ENCODE measurements at places on chromosomes 1 and 21. TPM values are rescaled to one million over a fixed set of nuclear protein-coding genes. Genes with fewer than 3 reads are reported as not detected.
A peak's percentile ranks its signal among the peaks of the same experiment; 100 is the strongest.

DNA sequence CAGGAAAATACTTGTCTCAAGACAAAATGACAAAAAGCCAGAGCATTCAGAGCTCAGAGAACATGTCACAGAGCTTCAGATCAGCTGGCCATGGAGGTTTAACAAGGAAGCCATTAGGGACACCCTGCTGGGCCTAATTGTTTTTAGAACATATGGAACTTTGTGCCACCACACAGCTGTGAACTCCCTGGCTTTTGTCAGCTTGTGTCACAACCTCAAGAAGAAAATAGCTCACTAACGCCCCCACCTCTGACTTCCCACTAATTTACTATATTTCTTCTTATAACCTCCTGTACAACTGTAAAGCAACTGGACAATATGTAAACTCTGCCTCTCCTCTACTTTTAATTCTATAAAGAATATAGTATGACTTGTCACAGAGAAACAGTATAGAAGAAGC, 21.0 kb upstream of the TDRD10 start:
- no peak for DNase-seq

GRCh38 chr1:92538048-92538412, 51.3 kb upstream of the GFI1 start:
- peak; percentile 40 for DNase-seq

GRCh38 chr1:59565611-59566410, 248.9 kb upstream of the HOOK1 start:
- DNase-seq, result no peak

- no peak for DNase-seq
Observed at GRCh38 chr1:185159966-185160365, 3.0 kb downstream of the SWT1 start.

DNA sequence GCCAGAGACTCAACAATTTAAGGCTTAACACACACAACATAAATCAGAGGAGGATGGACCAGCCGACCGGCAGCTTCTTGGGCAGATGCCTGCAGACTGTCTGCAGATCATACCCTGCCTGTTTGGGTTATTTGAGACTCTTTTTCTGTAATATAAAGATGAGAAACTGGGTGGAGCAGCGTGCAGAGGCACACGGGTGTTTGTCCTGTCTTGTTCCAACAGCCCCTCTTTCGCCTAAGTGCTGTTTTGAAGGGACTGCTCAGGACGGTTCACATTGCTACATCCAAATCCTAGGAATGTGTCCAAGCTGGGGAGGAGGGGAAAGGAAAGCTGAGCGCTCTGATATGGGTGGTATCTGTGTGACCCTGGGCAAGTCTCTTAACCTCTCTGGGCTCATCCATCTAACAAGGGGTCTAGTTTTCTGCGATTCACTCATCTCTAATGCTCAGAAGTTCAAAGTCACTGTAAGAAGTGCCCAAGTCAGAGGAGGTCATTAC, 149.9 kb downstream of the CLIC6 start:
- no peak for DNase-seq

GRCh38 chr1:74505928-74506710, 6.3 kb downstream of the LRRC53 start:
- DNase-seq, result no peak

- DNase-seq, result no peak
Observed at GRCh38 chr1:5142389-5142788, 488.0 kb downstream of the AJAP1 start.

DNA sequence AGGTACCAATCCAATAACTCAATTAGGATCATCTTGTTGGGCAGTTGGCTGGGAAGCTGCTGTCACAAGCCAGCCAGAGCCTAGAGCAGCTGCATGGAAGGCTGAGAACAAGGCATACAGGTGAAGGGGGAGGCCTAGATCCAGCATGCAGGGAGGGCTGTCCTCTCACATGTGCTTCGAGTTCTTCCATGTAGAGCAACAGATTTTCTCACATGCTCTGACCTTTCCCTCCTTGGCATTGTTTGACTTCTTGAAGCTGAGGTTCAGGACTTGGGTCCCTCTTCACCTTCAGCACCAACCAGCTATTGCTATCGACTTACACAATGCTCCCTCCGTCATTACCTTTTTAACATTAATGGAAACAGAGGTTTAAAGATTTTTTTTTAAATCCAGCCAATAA, 257.7 kb downstream of the ATG4C start:
- DNase-seq, result no peak

- DNase-seq, result no peak
Observed at GRCh38 chr1:165419839-165420238, 25.1 kb downstream of the RXRG start.

- DNase-seq, result peak; percentile 41
Observed at GRCh38 chr1:63817152-63817667, 43.4 kb downstream of the ROR1 start.

- DNase-seq, result no peak
Observed at GRCh38 chr1:178912597-178912996, 41.7 kb upstream of the ANGPTL1 start.

GRCh38 chr1:27795601-27796000, 22.6 kb downstream of the STX12 start:
- no peak for DNase-seq

DNA sequence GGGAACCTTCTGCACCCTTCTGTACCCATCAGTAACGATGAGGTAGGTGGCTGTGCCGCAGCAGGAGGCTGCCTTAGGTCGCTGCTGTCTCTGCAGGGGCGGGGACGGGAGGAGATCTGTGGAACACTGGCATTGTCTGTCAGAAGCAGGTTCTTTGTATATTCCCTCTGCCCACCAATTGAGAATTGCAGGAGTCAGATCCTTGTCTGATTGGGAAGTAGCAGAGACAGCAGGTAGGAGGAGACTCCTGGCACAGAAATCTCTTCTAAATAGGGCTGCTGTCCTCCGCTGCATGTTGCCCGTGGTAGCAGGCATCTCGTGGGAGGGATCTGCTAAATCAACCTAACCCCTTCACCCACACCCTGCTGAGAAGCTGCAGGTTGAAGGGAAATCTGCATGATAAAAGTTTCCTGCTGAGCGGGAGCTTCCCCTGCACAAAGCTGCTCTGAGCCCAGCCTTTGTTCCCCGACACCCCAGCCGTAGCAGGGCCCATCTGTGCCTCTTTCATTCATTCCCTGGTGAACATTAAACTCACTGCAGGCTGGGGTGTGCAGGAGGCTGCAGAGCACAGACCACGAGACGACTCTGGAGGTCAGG, 15.9 kb downstream of the SARS1 start:
- no peak for DNase-seq

DNA sequence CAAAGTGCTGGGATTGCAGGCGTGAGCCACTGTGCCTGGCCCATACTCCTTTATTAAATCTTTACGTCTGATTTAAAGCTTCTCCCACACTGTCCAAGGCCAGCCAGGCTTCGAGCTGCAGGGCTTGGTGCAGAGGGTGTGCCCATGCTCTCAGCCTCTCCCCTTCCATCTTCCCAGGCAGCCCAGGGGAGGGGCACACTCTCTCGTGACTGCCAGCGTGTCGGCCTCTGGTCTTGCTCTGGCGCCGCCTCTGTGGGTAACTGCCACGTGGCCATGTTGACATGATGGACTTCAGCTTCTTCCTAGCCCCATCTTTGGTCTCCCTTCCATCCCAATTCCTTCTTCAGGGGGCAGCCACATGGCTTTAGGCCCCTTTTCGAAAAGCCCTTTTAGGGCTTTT, 4.7 kb downstream of the GPR137B start:
- no peak for DNase-seq

DNA sequence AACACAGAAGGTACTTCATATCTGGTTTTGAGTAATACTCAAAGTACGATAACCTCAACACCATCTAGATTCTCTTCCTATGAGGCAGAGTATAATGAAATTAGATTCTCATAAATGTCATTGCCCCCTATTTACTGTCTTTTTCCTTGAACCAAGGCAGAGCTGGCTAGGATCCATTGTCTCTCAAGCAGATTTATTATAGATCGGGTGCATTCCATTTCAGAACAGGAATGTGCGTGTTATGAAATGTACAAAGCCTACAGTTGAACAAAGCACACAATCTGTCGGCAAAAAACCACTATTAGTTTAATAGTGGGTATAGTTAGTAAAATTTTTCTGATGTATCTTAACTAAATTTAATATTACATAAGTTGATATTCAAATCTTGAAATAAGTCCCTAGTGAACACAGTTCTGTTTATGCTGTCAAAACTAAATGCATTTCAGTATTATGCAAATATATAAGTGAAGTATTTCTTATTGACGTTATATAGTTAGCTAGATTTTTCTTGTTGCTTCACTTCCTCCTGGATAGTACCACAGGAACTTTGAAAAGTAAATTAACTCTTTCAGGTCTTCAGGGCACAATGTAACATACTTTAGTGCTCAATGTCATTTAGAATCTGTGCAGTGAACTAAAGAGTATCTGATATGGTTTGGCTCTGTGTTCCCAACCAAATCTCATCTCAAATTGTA, 92.1 kb downstream of the DDAH1 start:
- peak; percentile 44 for DNase-seq

DNA sequence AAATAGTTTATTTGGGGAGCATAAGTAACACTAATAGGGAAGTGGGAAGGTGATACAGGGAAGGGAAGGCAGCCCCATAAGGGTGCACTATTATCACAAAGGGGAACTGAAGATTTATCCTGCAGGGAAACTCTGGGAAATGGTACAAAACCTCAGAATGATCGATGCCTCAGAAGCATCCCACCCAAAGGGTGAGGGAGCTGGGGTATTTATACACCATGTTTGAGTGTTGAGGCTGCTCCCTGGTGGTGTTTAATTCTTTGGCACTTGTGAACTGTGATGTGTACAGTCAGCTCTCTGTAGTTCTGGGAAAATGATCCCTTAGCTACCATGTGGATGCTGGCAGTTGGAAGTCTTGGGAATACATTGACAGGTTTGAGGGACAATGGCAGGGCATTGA, 5.1 kb upstream of the TRIM62 start:
- DNase-seq, result no peak

- DNase-seq, result peak; percentile 10
Observed at GRCh38 chr1:150383631-150384324, 19.8 kb downstream of the RPRD2 start.

GRCh38 chr21:15219894-15220293, 155.1 kb upstream of the NRIP1 start:
- no peak for DNase-seq

- no peak for DNase-seq
Observed at GRCh38 chr1:198297281-198297680, 140.5 kb downstream of the NEK7 start.

- no peak for DNase-seq
Observed at GRCh38 chr1:244092293-244092963, 41.3 kb downstream of the ZBTB18 start.

DNA sequence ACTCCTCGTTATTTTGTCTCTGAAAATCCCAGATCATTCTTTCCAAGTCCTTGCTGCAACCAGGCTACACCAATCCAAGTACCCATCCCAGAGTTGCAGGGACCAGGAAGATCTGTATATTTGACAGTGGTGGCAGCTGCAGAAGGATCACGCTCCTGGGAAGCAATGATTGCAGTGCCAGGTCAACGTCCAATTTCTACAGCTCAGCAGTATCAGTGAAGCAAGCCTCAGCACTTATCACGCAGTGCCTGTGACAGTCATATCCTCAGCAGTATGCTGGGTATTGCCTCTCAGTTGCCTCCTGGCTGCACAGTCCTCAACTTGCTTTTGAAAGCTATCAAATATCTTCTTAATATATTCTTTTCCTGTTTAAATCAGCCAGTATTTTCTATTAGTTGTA, 66.7 kb downstream of the BARHL2 start:
- DNase-seq, result no peak

GRCh38 chr1:6923955-6924881, 139.0 kb downstream of the CAMTA1 start:
- DNase-seq, result no peak

DNA sequence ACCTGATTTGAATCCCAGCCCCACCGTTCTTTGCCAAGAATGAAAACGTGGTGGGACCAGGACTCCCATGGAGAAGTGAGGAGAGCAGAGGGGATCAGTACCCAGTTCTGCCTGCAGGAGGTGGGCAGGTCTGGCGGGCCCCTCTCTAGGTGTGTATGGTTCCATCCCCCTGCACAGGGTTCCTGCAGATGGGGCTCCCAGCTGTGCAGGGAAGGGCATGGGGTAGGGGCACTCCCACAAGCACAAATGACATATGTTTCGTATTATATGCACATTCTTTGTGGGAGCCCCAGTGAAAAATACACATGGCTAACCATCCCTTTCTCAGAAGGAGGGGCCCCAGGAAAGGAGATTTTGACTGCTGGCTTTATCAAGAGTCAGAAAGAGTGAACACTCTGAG, 144.6 kb downstream of the PLPP3 start:
- DNase-seq, result no peak

- DNase-seq, result no peak
Observed at GRCh38 chr1:118945489-118945888, 42.7 kb downstream of the TBX15 start.

The NUF2 gene
- 5.3 TPM for total RNA-seq

The SDF4 gene
- 160 TPM for total RNA-seq

The AADACL4 gene
- not detected for total RNA-seq

The IVL gene
- total RNA-seq, result not detected

The FCER1G gene
- total RNA-seq, result not detected

The CELSR2 gene
- 1.4 TPM for total RNA-seq

The RNU1-4 gene
- under 0.01 TPM for total RNA-seq

The ADAM30 gene
- total RNA-seq, result not detected

The CPTP gene
- total RNA-seq, result 33.3 TPM

The NLRP3 gene
- total RNA-seq, result not detected

The OVAAL gene
- not detected for total RNA-seq

The HSD17B7 gene
- 30.2 TPM for total RNA-seq

The VWA5B1 gene
- total RNA-seq, result not detected

The CFAP74 gene
- not detected for total RNA-seq

The TNNI3K gene
- total RNA-seq, result not detected

The ARID1A gene
- total RNA-seq, result 14.5 TPM

Data from dermis blood vessel endothelial cell (primary cell).